ENCODE measurements at places on chromosomes 1 and 21. TPM values are rescaled to one million over a fixed set of nuclear protein-coding genes. Genes with fewer than 3 reads are reported as not detected.
A peak's percentile ranks its signal among the peaks of the same experiment; 100 is the strongest.

FCMR gene
- total RNA-seq, result 2.4 TPM

ETV3 gene
- 18.7 TPM for total RNA-seq

ETV3L gene
- not detected for total RNA-seq

LCE2C gene
- not detected for total RNA-seq

SYNC gene
- 7.0 TPM for total RNA-seq

DNA sequence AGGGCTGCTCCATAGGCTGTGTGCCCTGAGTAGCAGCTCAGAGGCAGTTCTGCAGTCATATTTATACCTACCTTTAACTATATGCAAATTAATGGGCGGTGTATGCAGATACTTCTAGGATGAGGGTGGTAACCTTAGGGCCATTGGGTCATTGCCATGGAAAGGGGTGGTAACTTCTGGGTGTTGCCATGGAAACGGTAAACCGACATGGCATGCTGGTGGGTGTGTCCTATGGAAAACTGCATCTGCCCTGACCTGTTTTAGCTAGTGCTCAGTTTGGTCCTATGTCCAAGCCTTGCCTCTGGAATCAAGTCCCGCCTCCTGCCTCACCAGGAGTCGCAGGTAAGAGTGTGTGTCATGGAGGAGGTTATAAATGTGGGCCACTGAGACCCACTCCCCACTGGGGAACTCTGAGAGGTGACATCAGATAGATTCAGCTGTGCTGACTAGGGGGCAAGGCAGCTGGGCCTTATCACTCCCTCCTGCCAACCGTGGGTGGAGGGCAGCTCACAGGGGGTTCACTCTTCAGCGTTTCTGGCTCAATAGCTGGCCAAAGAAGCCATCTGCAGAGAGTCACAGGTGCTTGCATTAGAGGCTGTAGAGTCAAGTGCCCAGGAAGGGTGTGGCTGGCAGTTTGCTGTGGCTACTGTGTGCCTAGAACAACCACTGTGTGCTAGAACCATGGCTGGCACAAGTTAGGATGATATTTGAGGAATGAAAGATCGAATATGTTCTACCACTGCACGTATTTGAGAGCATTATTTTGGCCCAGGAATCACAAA is 19.0 kb downstream of the BACE2 start:
- no peaks in the 10 kb centered on the region for H3K27me3 ChIP-seq
- H3K36me3 ChIP-seq, result no peaks in the 10 kb centered on the region
- H3K4me3 ChIP-seq, result no peak overlapping the region
- DNase-seq, result no peak
- H3K27ac ChIP-seq, result no peak overlapping the region

GRCh38 chr21:45228171-45228641 is 59.5 kb downstream of the POFUT2 start:
- H3K36me3 ChIP-seq, result no peaks in the 10 kb centered on the region
- H3K27ac ChIP-seq, result no peak overlapping the region
- no peaks in the 10 kb centered on the region for H3K27me3 ChIP-seq
- no peak overlapping the region for H3K4me3 ChIP-seq

GRCh38 chr1:94792473-94793295 is 27.5 kb upstream of the SLC44A3 start:
- H3K36me3 ChIP-seq, result no peaks in the 10 kb centered on the region
- peaks cover 8% of the 10 kb centered on the region for H3K4me1 ChIP-seq
- peak; percentile 40 for DNase-seq

DNA sequence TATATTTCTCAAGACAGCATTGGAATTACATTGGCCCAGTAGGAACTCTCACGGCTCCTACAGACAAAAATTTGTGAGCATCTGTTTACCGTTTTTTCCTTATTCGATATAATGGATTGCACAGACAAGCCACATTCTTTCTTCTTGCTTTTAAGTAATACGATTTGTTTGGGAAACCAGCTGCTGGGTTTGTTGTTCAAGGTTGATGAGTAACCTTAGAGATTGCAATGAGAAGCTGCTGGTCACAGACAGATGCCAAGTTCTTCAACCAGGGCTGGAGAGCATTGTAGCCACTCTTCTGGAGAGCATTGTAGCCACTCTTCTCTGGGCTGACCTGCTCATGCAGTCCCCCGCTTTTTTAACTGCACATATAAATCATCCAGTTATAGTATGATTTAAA is 1.4 kb upstream of the MIA3 start:
- no peak overlapping the region for H3K4me3 ChIP-seq
- no peaks in the 10 kb centered on the region for H3K36me3 ChIP-seq
- peak overlapping the region; percentile 70 for H3K27ac ChIP-seq
- H3K4me1 ChIP-seq, result peaks cover 14% of the 10 kb centered on the region
- no peaks in the 10 kb centered on the region for H3K27me3 ChIP-seq
- peak; percentile 72 for DNase-seq

DNA sequence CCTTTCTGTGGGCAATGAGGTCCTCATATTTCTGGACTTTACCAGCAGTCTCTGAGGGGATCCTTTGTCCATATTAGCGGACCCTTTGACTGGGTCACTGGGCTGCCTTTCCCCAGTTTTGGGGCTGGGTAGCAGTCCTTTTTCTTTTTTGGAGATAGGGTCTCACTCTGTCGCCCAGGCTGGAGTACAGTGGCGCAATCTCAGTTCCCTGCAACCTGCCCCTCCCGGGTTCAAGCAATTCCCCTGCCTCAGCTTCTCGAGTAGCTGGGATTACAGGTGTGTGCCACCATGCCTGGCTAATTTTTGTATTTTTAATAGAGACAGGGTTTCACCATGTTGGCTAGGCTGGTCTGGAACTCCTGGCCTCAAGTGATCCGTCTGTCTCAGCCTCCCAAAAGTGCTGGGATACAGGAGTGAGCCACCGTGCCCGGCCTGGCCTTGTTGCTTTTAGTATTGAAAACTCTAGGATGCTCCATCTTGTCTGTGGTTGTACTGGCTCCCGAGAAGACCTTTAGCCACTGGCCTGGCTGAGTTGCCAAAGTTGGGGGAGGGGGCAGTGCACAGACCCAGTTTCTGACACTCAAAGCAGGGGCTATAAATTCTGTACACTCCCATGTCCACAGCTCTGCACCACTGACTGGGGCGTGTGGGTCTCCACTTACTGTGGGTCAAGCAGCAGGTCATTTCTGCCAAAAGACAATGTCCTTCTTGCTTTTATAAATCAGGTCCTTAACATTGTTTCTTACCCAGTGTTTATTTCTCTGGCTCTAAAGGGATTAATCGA is 33.1 kb downstream of the MAN1C1 start:
- H3K4me1 ChIP-seq, result no peaks in the 10 kb centered on the region
- no peaks in the 10 kb centered on the region for H3K27me3 ChIP-seq
- DNase-seq, result no peak

DNA sequence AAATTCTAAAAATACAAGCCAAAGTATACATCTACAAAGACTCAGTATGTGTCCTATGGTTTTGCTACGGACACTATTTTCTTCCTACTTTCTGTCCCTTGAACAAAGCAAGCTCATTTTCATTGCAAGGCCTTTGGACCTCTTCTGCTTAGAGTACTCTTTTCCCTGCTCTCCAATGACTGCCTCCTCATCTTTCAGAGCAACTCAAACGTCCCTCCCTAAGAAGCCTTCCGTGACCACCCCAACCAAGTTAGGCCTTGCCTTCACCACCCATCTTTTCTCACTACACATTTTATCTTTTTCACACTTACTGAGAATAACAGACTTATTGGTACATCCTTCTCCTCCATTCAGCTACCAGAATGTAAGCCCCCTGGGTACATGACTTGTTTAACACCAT is 39.9 kb downstream of the ENAH start:
- H3K4me1 ChIP-seq, result peaks cover 27% of the 10 kb centered on the region
- peak overlapping the region; percentile 17 for H3K27ac ChIP-seq
- no peak overlapping the region for H3K4me3 ChIP-seq

DNA sequence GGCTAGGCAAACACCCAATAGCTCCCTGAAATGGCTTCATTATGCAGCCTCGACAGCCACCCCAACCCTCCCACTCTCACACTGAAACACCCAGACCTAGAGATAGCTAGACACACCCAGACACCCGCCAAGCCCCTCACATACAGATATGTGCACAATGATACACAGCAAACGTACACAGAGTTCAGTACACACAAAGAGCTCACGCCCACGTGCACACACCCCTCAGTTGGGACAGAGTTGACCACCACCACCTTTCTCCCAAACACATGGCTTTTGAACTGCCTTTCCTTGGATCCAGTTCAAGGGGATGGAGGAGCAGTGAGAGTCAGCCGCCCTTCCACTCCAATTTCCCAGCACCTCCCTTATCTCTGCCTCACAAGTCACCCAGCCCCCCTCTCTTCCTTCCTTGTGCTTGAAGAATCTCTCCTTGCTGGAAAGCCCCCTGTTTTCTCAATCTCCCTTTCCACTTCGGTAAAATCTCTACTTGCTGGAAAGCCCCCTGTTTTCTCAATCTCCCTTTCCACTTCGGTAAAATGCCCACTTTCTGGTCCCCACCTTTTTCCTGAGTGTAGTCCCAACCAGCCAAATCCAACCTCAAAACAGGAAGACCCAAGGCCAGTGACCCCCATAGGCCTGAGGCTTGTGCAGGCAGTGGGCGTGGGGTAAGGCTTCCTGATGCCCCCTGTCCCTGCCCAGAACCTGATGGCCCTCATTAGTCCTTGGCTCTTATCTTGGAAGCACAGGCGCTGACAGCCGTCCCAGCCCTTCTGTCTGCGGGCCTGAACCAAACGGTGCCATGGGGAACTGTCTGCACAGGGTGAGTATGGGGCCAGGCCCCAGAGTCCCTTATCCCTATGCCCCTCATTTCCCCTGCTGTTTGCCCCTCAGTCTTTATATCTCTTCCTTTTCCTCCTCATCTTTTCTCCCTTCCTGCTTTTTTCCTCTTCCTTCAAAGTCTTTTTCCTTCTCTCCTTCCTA is at the start of gene ACKR1:
TSS of gene ACKR1 (plus strand) at position 715 of the 981 bp plus-strand sequence. CDS start at position 800, 85 bp downstream.
- H3K27ac ChIP-seq, result no peak within 1 kb of the TSS
- H3K4me1 ChIP-seq, result no peaks in the 10 kb centered on the region
- no peak for DNase-seq
- no peak within 1 kb of the TSS for H3K4me3 ChIP-seq
- H3K36me3 ChIP-seq, result no peaks in the 10 kb centered on the region
